ENCODE measurements at places on chromosomes 1 and 21.
A peak's percentile ranks its signal among the peaks of the same experiment; 100 is the strongest.

DNA sequence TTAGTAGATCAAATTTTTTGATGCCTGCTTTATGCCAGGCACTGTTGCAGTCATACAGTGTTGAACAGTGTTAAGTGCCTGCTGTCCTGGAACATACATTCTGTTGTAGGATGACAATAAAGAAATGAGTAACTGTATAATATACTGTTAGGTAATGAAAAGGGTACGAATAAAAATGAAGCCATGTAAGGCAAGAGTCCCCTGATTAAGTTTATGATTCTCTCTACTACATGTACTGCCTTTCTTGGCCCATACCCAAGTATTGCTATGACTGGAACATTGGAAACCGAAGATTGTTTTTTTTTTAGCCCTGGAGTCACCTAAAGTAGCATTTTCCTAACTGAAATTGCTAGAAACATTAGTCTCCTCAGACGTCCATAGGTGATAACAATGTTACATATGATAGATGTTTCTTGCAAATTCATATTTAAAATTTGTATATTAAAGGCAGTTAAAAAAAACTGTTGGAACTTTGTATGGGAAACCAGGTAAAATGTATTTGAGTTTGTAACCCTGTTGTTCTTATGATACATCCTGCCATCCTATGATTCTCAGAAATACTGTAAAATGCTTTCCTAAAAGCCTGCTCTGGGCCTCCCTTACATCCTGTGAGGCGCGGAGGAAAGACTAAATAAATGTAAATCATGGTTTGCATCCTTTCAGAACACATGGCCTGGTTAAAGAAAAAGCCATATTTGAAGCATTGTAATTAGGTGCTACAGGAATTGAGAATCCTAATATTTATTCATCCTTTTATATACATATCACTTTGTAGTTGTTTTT is 5.8 kb downstream of the ATP5PB start:
- DNase-seq: peak; percentile 26

GRCh38 chr1:117886101-117886795 is 43.2 kb downstream of the GDAP2 start:
- DNase-seq: no peak

- no peak for DNase-seq
These were observed 510.3 kb upstream of the TMPRSS15 start for GRCh38 chr21:18913914-18914313.

- DNase-seq: peak; percentile 21
These were observed 149.8 kb downstream of the PTPRC start for GRCh38 chr1:198788561-198789064.

DNA sequence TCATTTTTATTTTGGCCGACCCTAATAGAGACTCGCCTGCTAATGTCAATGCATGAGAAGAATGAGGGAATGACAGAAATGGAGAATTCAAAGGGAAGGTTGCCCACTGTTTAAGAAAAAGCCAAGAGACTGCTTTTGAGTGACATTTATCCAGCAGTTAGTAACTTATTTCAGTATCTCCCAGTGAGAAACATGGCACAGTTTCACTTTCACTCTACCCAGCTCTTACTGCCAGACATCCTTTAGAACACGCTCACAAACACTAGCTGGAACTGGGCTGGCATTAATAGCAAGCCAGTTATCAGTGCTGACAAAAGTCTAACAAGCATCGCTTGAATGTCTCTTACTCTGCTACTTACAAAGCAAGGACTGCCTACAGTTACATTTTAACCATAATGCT is 8.5 kb downstream of the GGPS1 start:
- DNase-seq: no peak

GRCh38 chr1:234897390-234897749 is 231.3 kb downstream of the TOMM20 start:
- DNase-seq: no peak

GRCh38 chr1:225919906-225920305 is 4.1 kb downstream of the PYCR2 start:
- DNase-seq: no peak

DNA sequence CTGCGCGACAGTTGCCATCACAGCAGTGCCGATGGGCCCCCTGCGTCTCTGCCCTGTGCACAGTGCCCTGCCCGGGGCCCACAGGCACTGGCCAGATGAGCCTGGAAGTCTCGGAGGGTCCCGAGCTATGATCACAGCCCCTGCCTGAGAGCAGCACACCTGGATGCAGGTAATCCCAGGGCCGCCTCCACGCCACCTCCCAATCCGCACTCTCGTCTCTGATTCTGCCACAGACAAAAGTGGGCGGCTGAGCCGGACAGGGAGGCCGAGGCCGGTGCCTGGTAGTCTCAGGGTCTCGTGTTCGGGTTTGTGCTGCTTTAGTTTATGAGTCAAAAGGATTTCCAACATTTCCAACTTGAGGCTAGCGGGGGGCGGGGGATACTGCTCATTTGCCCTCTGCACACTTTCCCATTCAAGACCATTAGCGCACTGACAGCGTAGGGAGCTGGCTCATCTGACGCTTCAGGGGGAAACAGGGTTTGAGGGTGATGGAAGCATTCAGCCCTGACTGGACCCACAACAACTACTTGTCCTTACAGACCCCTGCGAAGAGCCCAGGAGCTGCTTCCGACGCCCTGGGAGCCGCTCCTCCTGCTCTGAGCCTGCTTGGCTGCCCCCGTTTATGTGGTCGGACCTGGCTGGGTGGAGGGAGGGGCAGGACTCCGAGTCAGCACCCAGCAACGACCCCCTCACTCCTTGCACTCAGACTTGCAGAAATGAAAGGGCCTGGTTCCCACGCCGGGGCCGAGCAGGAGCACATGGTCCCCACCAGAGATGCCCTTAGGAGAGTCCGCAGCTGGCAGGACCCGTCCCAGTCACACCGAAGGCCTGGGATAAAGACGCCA is 1.8 kb upstream of the TTC34 start:
- DNase-seq: no peak

GRCh38 chr1:209203533-209203895 is 380.0 kb upstream of the CAMK1G start:
- DNase-seq: no peak

DNA sequence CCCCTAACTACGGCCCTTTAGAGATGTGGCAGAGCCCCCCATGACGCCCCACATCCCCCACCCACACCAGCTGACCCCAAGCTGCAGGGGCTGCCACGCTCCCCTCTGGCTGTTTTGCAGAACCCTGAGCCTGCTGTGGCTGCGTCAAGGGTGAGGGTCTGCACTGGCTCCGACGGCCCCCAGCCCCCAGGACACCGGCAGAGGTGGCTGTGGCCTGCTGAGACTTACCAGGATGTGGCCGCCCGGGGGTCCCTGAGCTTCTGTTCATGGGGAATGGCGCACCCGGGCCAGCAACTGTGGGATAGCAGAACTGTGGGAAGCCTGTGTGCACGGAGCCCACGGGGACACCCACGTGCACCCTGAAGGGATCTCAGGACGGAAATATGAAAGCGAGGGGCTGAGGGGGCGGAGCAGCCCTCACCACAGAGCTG is 12.8 kb upstream of the RNF223 start:
- DNase-seq: no peak

DNA sequence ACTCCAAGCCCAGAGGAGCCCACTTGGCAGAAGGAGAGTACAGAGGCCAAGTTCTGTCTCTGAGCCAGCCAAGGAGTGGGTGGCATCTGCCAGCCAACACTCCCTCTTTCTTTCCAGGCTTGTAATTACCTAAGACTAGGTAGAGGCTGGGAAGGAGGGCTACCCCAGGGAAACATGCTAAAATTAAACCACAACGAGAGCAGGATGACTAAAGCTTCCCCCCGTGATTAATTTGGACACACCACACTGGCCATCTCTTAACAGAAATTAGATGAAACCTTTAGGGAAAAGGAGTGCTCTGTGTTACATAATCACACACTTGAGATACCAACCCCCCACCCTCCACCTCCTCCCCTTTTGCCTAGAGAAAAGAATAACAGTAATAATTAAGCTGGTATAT is 102.1 kb upstream of the ZC3H12A start:
- no peak for DNase-seq

DNA sequence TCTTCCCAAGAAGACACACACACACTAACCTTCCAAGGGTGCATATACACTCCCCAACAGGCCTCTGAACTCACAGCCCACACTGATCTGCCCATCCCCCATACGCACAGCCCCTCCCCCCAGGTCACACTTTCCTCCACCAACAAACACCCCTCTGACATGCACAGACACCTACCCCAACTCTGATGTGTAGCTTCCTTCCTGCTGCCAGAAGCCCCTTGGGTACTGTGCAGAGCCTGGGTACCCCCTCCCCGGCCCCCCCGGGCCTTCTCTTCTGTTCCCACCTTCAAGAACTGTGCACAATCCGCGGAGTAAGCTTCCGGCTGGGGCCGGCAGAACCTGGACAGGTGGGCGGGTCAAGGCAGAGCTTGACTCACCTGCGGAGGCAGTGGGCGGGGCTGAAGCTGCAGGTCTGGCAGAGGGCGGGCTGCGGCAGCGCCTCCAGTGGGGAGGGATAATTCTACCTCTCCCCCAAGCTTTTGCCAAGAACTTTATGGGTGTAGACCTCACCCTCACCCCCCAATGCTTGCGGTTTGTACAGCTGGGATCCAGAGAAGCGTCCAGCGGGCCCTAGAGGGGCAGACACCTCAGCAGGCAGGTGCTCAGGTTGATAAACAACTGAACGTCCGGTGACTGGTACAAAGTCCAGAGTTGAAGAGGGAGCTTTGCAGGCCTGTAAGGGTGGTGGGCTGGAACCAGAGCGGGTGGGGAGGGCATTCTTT is at the start of gene C1orf210:
Gene C1orf210 (minus strand): TSS at position 313 of the 722 bp plus-strand sequence. CDS start 2,311 bp downstream, outside the sequence.
- no peak for DNase-seq

DNA sequence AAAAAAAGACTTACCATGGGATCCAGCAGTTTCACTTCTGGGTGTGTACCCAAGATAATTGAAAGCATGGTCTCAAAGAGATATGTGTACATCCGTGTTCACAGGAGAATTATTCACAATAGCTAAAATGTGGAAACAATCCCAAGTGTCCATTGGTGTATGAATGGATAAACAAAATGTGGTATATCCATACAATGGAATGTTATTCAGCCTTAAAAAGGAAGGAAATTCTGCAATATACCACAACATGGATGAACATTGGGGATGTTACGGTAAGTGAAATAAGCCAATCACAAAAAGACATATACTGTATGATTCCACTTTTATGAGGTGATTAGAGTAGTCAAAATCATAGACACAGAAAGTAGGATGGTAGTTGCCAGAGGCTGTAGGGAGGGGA is 7.0 kb upstream of the TUT4 start:
- DNase-seq: no peak

GRCh38 chr1:38686927-38687255 is 172.7 kb downstream of the RRAGC start:
- DNase-seq: no peak

DNA sequence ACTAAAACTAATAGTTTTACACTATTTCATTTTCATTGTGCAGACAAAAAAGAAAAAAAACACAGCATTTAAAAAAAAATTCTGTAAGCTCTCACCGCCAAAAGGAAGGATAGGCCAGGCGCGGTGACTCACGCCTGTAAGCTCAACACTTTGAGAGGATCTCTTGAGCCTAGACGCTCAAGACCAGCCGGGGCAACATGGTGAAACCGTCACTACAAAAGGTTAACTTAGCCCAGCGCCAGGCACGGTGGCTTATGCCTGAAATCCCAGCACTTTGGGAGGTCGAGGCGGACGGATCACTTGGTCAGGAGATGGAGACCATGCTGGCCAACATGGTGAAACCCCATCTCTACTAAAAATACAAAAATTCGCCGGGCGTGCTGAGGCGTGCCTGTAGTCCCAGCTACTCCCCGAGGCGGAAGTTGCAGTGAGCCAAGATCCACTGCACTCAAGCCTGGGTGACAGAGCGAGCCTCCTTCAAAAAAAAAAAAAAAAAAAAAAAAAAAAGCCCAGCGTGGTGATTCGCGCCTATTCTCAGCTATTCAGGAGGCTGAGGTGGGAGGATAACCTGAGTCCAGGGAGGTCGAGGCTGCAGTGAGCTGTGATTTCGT is 14.3 kb upstream of the SPEN start:
- DNase-seq: no peak

DNA sequence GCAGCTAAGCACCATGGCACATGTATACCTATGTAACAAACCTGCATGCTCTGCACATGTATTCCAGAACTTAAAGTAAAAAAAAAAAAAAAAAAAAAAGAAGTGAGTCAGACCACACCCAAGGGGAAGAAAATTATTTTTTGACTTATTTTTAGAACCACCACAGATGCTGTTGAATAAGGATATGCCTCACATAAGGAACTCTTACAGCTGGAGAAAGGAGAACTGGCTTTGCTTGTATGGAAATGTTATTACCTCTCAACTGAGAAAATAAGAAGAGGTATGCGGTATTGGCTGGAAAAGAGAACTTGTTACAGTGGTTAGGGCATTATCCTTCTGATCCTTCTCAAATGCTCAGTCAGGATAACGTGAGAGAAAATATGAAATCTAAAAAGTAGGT is 27.5 kb upstream of the FCER1A start:
- DNase-seq: no peak

- no peak for DNase-seq
These were observed 17.1 kb downstream of the CACHD1 start for GRCh38 chr1:64487061-64487460.

- DNase-seq: no peak
These were observed 36.0 kb downstream of the CENPF start for GRCh38 chr1:214638997-214639396.

- DNase-seq: no peak
These were observed 130.4 kb upstream of the F3 start for GRCh38 chr1:94672001-94672400.

DNA sequence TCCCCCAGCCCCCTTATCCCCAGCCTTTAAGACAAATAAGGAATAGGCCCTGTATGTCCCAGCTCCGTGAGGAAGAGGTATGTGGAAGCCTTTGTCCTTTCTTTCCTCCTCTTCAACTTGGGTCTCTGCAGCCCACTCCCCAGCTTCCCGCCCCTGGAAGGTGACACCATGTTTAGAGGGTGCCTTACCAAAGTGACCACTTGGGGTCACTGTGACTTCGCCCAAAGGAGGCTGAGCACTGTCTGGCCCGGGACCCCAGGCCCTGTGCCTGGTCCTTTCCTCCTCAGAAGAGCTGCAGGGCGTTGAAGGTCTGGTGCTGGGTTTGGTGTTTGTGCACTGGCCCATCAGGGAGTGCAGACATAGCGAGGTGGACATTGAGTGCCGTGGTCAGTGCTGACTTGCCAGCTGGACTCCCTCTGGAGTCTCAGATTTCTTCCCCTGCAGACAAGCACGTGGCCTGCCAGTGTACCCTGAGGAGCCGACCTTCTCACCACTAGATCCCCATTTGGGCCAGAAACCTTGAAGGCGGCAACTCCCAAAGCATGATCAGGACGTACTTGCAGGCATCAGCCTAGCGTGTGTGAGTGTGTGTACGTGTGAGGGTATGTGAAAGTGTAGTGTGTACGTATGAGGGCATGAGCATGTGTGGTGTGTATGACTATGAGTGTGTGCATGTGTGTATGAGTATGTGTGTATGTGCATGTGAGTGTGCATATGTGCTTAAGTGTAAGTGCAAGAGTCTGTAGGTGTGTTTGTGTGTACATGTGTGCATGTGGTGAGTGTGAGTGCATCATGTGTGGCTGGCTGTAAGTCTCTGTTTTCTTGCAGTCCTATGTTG is 181.4 kb upstream of the KIAA0040 start:
- peak; percentile 58 for DNase-seq

- DNase-seq: no peak
These were observed 2.1 kb upstream of the KNCN start for GRCh38 chr1:46553506-46553905.

Data from GM10248 (cell line).